ENCODE measurements at places on chromosomes 12 and 14.
A peak's percentile ranks its signal among the peaks of the same experiment; 100 is the strongest.

- DNase-seq = no peak
Observed at GRCh38 chr14:95119336-95119735, 38.0 kb downstream of the DICER1 start.

GRCh38 chr12:50618864-50619609, 114.3 kb downstream of the DIP2B start:
- DNase-seq = peak; percentile 33

- no peak for DNase-seq
Observed at GRCh38 chr12:132739600-132740312, 21.9 kb downstream of the ANKLE2 start.

GRCh38 chr12:51323966-51324895, at the start of gene BIN2:
TSS of gene BIN2 (minus strand) at chr12:51324174. CDS start at chr12:51324102, 72 bp downstream.
- no peak for DNase-seq
